ENCODE measurements at places on chromosomes 3 and 15.
A peak's percentile ranks its signal among the peaks of the same experiment; 100 is the strongest.

GRCh38 chr15:40416056-40416455, 10.5 kb downstream of the IVD start:
- DNase-seq: no peak

DNA sequence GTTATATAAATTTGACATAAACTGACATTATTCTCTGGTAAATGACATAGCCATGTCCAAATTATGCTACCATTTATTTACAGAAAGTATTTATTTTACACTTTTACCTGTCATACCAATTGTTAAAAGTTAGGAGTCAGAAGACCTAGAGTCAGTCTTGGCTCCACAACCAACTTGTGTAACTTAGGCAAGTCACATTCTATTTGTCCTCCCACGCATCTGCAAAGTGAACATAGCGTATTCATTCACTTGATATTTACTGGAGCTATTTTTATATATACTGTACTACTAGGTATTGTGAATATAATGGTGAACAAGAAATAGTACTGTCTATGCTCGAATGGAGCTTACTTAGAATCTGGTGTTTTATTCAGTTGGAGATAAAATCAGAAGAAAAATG, 78.7 kb downstream of the ZNF280D start:
- DNase-seq: no peak

DNA sequence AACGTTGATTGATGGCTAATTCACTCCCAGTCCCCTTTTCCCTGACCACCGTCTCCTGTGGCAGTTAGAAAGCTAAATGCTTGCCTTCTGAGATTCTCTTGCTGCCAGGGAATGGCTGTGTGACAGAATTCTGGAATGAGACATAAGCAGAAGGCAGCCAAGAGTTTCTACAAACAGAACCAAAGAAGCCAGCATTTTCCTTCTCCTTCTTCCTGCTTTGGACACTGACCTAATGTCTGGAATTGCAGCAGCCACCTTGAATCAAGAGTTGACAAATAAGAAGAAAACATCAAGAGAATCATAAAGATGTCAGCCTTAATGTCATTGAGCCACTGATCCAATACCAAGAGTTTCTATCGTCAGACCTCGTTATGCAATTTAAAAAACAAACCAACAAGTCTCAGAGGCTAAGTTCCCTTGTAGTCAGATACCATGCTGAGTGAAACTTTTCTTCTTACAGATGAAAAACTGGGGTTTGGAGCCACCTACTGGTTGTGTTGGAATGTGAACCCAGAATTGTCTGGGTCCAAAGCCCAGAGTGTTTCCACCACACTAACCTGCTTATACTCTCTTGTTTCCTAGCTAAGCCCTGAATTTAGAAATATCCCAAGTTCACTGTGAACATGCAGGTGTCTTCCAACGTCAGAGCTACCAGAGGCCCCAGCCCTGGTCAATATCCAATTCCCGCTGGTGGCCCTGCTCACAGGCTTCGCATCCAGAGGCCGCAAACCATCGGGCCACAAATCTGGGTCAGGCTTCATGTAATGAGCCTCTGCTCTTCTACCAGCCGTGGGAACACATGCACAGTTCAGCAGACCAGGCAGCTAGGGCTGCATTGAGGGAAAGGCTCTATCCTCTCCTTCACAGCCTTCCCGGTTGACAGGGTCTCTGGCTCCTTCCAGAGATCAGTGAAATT, 42.5 kb downstream of the MCF2L2 start:
- peak; percentile 54 for DNase-seq

DNA sequence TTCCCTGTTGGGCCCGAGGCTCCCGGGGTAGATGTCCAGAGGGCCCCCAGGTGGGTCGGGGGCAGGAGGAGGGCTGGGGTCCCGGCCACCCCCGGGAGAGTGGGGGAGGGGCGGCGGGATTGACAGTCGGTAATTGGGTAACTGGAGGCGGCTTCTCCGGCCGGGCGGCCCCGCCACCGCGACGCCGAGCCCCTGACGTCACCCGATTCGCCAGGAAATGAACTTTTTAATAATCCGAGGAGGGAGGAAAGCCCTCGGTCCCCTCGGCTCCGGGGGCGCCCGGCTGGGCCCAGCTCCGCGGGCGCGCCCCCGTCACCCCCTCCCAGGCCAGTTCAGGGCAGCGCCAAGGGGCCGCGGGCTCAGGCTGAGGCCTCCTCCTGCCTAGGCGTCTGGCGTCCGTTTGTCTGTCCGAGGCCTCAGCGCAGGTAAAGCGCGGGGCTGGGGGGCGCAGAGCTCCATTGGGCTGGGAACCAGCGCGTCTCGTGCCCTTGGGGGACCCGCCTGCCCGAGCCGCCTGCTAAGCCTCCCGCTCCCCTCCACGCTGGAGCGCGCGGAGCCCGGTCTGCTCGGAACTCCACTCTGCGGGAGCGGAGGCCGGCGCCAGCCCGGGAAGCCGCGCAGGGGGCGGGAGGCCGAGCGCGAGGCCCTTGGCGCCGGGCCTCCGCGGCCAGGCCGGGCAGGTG, 3.9 kb downstream of the GATA2 start:
- peak; percentile 63 for DNase-seq

DNA sequence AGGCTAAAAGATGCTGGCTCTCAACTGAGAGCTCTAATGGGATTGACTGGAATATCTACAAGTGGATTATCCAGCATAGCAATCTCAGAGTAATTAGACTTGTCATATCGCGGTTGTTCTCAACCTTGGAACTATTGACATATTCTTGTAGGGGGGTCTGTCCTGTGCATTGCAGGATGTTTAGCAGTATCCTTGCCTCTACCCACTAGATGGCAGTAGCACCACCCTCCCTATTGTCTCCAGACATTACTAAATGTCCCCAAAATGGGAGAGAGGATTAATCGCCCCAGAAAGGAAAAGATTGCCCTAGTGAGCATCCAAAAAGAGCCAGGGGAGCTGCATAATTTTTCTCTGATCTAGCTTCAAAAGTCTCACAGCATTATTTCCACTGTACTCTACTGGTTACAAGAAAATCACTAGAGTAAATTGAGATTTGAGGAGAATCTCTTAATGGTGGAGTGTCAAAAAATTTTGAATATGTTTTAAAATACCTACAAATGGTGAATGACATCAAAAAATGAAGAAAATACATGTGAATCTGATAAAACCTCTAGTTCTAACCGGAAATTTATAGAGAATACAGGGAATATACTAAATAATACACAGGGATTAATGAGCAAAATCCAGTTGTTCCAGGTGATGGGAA, 388.2 kb upstream of the AGTR1 start:
- DNase-seq: peak; percentile 52

- no peak for DNase-seq
Observed at GRCh38 chr3:45616158-45616557, 21.6 kb downstream of the LIMD1 start.

- no peak for DNase-seq
Observed at GRCh38 chr3:51729042-51729633, 22.3 kb downstream of the GRM2 start.

- no peak for DNase-seq
Observed at GRCh38 chr3:114218006-114218405, 19.4 kb downstream of the ZNF80 start.

DNA sequence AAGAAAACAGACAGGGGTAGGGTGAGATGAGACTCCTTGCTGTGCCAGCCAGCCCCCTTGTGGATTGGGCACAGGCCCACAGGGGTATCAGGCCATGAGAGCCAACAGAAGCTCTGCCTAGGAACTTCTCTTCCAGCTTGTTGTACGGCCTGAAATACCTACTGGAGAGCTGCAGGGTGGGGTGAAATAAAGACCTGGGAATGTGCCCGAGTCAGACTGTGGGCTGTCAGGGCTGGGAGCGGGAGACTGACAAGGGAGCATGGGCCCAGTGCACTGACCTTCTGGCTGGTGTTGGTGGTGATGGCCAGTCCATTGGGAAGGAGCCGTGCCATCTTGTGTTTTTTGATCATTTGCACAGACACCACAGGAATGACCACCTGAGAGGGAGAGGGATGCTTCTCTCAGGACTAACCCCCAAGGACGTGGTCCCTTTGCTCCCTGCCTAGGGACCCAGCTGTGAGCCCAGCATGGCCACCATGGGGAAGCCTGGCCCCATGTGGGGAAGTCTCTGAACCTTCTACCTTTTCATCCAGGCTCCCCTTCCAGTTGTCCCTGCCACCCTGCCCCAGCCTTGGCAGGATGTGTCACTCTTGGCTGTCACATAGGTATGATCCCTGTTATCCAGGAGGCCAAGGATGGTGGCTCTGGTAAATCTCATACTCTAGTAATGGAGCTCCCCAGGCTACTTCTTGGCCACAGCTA, 30.7 kb downstream of the GRAMD2A start:
- DNase-seq: no peak

DNA sequence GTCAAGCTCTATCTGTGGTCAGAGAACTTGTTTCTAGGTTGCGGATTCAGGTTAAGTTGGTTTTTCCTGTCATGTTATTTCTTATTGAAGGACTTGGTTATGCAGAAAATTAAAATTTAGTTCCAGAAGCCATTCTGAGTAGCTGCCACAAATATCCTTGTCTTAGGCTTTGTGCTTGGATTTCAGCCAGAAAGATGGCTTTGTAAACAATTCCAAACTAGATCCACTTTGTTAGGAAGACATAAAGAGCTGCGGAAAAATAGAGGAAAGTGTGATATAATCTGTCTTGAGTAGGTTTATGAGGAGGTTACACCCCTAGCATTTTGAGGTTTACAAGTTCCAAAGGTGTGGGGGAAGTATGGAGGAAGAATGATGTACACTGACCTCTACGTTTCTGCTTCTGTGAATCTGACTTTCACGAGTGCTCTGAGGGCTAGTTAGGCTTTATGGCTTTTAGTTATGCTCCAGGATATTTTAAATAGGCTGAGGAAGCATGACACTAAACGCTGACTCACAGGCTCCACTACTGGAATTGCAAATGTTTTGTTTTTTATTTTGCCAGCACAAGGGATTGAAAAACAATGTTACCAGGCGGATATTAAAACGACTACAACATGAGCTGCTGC, 46.3 kb upstream of the UTS2B start:
- no peak for DNase-seq

Data from nephron progenitor cell (in vitro differentiated cells).